Cortex of kidney (tissue), 1 donor: ENCODE measurements at places on chromosomes 6 and 20.

- DNase-seq = no peak
Observed at GRCh38 chr6:3865463-3865862, 16.3 kb downstream of the FAM50B start.

- no peak for DNase-seq
Observed at GRCh38 chr6:44645276-44645675, 257.8 kb downstream of the CDC5L start.

DNA sequence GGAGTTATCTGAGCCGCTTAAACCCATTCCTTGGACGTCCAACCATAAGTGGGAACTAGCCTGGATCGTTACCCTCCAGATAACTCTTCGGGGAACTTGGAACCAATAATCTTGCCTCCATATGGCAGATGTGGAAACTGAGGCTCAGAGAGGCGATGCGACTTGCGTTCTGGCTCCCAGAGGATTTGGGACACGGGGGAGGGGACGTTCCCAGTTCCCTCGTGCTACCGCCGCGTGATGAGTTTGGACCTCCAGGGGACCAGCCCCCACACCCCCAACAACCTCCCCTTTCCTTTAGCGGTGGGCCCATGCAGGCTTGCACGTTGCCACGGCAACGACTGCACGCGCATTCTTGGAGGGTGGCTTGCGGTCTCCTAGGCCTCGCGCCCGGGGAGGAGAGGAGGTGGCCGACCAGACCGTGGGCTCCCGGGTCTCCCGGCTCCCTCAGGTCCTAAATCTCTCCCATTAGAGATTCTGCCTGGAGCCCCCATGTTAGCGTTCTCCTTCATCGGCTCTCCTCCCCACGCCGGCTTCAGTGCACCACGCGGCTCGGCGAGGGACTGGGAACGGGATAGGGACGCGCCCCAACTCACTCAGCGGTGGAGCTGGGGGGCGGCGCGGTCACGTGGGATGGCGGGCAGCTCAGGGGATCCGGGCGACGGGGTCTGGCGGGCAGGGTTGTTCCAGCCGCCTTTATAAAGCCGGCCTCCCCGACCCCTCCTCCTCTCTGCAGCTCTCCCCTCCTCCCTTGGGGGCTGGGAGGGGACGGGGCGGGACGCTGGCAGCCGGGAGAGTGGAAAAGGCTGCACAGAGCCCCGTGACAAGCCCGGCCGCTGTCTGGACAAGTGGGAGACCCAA is at the start of gene PLTP:
PLTP (minus strand) TSS at position 670 of the 858 bp plus-strand sequence. CDS start 703 bp downstream, outside the sequence.
- DNase-seq = no peak

- DNase-seq = no peak
Observed at GRCh38 chr20:45308117-45308778, at the start of gene MATN4. TSS of gene MATN4 (minus strand) at chr20:45308299. CDS start at chr20:45305582, 2,717 bp downstream.

DNA sequence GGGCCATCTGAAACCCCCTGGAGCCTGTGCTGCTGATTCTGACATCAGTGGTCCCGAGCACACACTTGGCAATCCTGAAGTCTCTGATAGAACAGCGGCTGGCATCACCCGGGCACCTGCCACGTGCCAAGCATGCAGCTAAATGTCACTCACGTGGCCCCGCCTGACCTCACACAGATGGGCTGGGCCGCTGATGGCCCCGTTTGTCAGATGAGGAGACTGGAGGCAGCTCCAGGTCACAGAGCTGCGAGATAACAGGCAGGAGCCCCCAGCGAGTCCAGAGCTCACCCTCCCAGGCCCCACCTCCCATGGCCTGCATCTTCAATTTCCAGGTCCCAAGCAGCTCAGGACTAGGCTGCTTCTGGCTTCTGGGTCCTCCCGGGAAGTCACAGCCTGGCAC is 67.2 kb downstream of the YTHDF1 start:
- no peak for DNase-seq

GRCh38 chr6:25417046-25417605 is 138.0 kb downstream of the CARMIL1 start:
- no peak for DNase-seq

- no peak for DNase-seq
Observed at GRCh38 chr6:125918681-125919566, 37.6 kb upstream of the HINT3 start.

- no peak for DNase-seq
Observed at GRCh38 chr20:19976595-19977372, 40.4 kb upstream of the NAA20 start.

GRCh38 chr20:11182720-11183119 is 508.9 kb upstream of the JAG1 start:
- no peak for DNase-seq

DNA sequence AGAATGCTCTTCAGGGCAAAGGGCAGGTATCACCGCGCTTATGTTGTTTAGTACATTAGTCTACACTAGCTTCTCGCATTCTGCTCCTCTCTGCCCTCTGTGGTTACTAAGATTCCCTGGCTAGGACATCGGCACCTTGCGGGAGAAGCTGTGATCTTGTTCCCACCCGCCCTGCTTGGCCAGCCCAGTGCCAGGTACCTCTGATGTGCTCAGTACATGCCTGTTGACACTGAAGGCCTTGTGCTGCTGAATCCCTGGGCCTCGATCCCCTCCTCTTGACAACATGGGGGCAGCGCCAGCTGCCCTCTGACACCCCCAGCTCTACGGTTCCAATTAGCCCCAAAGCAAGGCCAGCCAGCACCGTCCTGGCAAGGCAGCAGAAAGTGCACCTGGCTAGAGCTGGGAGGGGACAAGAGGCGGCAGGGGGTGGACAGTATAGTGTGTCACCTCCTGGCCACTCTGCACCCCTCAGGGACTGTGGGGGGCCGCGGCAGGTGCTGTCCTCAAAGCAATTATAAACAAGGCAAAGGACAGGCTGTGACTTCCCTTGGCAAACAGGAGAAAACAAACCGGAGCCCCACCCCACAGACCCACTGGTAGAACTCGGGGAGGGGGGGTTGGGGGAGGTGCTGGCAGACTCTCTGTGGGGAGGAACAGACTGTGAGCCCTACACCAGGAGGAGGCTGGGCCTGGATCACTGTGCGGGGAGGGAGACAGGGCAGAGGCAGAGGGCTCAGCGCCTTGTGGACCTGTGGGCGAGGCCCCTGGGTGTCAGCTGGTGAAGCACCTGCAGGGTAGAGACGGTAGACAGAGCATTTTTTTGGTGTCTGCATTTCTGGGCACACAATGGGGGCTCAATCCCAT is 7.1 kb downstream of the TFEB start:
- DNase-seq = no peak

GRCh38 chr6:293193-294174 is 1.2 kb downstream of the DUSP22 start:
- DNase-seq = no peak
